ENCODE measurements at places on chromosomes 11 and 22.

DNA sequence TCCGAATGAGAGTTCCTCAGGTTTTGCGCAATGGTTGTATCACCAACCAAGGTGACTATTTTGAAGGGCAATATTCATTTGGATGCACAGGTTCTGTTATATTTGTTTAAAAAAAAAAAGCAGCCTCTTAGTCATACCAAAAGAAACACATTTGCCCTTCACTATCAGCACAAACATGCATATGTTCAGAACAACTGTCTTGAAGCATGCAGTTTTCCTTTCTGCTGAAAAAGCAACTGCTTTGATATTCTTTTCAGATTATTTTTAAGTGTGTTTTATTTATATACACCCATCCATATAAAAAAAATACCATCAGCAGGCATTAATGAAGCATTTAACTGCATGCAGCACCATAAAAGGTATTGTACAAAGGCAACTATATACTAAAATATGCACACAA, 67.8 kb downstream of the RBFOX2 start:
- DNase-seq = no peak

DNA sequence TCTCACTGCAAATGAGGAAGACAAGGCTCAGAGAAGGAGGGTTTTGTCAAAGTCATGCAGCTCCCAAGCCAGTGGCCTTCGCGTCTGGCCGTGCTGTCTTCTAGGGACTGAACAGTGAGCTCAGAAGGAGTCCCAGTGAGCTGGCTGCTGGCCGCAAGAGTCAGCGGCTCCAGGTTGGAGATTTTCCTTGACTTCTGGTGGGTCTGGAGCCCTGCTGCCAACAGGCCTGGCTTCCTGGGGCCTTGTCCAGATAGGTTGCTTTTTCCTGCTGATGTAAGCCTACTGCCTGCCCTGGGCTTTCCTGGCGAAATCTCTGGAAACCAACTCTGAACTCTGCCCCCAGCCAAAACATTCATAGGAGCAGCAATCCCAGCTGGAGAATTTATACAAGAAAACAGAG, 272.7 kb upstream of the CADM1 start:
- no peak for DNase-seq

DNA sequence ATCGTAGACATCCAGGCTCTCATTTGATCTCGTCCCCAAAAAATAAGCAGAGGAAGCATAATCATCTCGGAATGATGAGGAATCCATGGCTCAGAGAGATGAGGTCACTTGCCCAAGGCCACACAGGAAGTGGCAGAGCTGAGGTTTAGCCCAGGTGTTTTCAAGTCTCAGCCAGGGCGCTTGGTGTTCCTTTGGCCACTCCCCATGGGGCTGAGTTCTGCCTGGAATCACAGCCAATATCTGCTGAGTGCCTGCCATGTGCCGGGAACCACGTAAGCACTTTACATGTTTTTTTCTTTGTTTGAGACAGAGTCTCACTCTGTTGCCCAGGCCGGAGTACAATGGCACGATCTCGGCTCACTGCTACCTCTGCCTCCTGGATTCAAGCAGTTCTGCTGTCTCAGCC, 29.5 kb upstream of the MYH9 start:
- DNase-seq = no peak

- DNase-seq = no peak
Observed at GRCh38 chr22:17056807-17057206, 28.0 kb upstream of the IL17RA start.

DNA sequence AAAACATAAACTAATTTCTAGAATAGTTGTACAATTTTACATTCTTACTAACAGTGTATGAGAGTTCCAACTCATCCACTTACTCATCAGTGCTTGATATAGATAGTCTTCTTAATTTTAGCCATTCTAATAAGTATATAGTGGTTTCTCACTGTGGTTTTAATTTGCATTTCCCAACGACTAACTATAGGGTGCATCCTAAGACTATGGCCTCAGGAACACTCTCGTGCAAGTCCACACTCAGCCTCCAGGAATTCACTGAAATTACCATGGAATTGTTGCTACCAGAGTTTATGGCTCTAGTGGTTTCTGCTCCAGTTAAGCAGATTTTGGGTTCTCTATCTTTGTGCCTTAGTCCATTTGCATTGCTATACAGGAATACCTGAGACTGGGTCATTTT, 60.1 kb upstream of the GUCY1A2 start:
- DNase-seq = no peak

DNA sequence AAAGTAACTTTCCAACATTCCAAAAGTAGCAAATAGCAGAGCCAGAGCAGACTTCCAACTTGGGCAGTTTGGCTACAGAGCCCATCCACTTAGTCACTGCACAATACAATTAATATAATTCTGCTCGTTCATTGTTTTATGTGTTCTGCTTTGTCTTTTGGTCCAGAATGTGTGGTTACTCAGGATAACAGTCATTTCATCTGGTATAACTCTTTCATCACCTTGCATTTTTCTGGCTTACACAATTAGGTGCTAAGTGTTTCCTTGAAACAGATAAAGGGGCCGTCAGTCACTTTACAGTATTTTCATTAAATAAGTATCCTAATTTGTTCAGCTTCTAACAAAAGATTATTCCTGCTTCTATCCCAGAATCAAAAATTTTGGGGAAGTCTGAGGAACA, 87.2 kb downstream of the LARGE2 start:
- no peak for DNase-seq

DNA sequence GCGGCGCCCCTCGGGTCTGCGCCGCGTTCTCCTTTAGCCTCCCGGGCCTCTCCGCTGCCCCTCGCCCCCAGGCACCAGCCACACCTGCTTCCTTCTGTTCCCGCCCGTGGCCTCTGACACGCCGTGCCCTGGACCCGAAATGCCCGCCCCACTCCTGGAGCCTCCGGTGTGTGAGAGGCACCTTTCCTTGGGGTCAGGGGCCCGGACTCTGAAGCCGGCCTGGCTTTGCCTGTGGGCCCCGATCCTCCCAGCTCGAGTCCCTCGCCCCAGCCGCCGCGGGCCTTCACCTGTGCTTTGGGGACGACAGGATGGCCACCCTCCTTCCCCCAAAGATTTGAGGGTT, 661 bp upstream of the CDPF1 start:
- DNase-seq = no peak

DNA sequence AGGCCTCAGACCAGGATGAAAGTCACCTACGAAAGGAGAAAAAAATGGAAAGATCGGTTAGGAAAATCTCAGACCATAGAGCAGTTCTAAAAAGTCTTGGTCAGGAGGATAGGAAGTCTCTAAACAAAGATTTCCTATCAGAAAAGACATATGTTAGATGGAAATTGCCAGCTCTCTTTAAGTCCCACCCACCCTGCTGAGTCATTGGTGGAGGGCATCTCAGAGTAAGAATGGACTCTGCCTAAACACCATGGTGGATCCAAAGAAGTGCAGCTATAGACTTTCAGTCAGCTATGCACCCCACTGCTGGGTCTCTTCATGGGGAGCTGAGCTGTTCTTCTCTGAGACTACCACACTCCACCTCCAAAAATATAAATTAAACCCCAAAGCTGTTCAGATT, 3.7 kb downstream of the OR8B2 start:
- DNase-seq = no peak

- no peak for DNase-seq
Observed at GRCh38 chr11:44072757-44073658, 6.9 kb downstream of the ACCS start.

DNA sequence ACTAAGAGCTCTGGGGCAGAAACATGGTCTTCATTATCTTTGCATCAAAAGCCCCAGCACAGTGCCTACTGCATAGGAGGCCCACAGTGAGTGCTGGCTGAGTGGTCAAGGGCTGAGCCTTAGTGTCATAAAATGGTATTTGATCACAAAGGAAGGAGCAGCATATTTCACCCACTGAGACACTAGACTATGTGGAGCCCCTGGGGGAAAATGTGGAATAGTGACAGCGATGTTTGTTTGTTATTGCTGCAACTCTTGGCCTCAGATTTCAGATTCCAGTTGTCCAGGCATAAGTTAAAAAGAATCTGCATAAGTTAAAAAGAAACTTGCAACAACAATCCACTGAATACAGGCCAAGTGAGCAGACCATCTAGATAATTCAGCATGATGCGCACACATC, 7.0 kb downstream of the KIRREL3 start:
- DNase-seq = no peak

GRCh38 chr11:118102721-118103261, 16.0 kb upstream of the SMIM35 start:
- DNase-seq = no peak

GRCh38 chr11:36840378-36840777, 242.3 kb upstream of the RAG2 start:
- no peak for DNase-seq

DNA sequence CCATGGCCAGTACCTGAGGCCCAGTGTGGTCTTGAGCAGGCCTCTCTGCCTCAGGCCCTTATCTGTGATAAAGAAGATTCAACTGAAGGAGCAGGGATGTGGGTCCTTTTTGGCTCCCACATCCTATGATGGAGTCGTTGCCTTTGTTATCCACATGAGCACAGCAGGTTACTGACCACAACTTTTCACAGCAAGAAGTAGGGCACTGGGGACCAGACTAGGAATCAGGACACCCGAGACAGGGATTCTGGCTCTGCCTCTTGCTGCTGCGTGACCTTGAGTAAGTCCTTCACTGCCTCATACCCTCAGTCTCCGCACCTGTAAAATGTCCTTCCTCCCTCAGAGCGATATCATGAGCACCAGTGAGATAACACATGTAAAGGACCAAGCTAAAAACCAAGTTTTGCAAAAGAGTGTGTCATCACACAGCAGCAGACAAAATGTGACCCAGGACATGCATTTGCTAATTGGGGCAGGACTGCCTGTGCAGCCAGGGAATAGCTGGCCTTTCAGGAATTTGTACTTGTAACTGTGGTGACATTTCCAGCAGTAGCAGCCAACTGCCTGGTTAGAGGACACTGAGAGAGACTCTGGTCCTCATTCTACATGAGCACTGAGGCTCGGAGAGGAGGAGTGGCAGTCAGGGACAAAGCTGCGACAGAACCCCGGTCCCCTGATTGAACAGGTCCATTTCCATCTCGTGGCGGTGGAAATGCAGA, 13.2 kb upstream of the SMIM35 start:
- DNase-seq = no peak
